ENCODE measurements at places on chromosomes 4 and X. TPM values are rescaled to one million over a fixed set of nuclear protein-coding genes. Genes with fewer than 3 reads are reported as not detected.

GRCh38 chr4:123043013-123043412 lies 120.6 kb upstream of the NUDT6 start:
- no peak for DNase-seq

The HSFX3 gene
- polyA plus RNA-seq = not detected

DNA sequence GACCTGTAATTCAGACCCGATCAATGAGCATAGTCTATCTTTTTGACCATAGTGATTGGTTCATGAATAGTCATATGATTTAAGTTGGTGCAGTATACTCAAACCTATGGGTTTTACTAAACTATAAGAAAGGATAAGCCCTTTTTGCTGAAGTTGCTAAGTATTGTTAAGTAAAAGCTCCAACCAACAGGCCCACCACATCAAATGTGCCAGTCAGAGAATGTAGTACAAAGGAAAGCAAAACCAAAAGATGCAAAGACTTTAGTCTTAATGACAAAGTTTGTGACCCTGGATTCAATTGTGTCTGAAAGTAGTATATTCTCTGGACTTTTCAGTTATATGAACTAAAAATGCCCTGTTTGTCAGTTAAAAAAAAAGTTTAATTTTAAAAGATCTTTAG lies 208.1 kb upstream of the TET2 start:
- DNase-seq = no peak

DNA sequence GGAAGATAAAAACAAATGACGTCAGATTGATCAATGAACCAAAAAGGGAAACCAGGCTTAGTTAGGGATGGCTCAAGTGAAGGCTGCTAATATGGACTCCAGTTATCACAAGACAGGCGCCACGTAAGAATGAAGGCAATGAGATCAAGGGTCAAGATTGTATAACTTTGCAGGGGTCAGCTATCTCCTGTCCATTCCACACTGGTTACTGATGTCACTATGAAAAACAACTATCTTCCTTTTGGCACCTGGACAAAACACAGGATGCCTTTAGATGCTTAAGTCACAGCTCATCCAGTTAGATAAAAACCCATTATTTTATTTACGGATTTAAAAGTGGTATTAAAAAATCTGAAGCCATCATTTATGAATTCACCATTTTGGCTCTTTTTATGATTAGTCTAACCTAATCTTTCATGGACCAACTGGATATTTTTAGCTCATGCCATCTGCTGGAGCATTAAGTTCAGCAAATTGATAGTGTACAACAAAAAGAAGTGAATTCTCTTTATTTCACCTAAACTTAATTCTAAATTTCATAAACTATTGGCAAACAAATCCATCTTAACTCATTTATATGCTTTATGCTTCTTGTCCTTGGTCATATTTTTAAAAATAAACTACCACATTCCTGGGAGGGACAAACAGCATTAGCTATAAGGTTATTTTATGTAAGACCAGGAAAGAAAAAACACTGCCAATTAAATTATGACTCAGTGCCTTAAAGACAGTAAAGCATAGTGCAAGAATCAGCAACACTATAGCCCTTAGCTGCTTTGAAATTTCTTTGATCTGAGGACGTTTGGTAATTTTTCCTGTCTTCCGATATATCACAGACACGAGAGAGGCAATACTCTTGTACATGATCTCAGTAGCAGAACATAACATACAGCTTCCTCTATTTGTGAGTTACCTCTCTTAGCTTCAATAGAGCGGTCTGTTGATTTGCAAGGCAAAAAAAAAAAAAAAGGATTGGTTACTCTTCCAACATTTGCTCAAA lies 27.0 kb downstream of the DHX15 start:
- no peak for DNase-seq
